ENCODE measurements at places on chromosomes 6 and 20.

- DNase-seq = no peak
Observed at GRCh38 chr20:51643390-51643789, 100.9 kb upstream of the NFATC2 start.

DNA sequence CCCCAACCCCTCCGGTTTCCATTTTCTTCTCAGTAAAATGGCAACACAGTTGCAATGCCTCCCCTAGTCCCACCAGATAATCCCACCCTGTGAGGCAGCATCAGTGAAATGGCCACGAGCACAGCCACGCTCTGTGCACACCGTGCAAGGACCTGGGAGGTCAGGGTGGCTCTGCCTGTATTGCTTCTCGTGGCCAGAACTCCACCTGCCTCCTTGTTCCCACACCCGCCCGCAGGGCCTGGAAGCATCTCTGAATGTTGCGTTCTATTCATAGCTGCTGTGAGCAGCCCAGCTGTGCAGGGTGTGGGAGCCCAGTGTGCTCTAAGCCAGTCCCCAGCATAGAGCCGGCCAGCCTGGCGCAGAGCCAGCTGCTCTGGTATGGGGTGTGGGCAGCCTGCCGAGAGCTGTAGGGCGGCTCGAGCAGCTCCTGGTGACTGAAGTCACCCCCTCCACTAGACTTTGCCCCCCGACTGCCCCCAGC, 161.1 kb downstream of the DLL1 start:
- DNase-seq = no peak

DNA sequence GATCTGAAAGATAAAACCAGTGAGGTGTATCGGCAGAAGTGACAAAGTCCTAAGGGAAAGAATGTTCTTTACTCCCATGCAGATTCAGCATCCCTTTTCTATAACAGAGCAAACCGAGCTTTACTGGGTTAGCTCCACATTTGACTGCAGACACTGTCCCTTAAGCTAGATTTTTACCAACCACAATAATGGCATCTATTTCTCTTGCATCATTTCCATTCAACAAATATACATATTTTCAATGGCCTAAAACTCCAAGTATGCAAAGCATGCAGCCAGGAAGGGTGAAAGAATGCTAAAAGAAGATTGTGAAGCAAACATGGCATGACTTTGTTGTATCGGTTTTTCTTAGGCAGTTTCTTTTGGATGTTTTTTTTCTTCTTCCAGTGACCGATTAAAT, 255.4 kb downstream of the OGFRL1 start:
- DNase-seq = no peak

DNA sequence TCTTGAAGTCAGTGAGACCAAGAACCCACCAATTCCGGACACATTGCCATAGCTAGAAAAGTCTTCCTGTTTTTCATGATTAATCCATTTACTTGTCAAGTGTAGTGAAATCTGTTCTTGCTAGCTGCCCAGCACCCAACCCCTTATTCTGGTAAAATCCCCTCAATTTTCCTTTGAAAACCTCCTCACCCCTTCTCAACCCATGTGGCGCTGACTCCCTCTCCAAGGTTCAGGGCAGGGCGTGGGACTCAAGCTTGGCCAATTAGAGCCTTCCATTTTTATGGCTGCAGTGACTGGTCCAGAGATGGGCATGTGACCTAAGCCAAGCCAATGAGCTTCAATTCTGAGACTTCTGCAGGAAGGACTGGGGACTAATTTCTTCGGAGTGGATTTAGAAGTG, 9.8 kb upstream of the ZBP1 start:
- no peak for DNase-seq

DNA sequence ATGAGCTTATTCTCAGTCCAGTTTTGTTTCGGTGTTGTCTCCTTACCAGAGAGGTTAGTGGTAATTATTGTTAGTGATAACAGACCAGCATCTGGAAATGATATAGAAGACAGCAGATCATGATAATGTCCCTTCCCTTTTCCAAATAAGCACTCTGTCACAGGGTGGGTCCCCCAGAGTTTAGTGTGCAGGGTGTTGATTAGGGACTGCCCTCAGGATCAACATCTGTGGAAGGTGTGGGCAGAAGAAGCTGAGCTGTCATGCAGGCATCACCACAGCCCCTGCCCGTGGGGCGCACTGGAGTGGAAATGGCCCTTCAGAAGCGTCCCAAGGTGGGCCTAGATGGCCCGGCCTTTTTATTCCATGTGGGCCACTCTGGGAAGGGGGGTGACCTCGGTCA, 67.6 kb upstream of the DTNBP1 start:
- DNase-seq = no peak

Data from glomerular endothelial cell (primary cell).